ENCODE measurements at places on chromosomes 11 and 22.

- DNase-seq = no peak
Observed at GRCh38 chr11:25377466-25377865, 880.6 kb downstream of the LUZP2 start.

DNA sequence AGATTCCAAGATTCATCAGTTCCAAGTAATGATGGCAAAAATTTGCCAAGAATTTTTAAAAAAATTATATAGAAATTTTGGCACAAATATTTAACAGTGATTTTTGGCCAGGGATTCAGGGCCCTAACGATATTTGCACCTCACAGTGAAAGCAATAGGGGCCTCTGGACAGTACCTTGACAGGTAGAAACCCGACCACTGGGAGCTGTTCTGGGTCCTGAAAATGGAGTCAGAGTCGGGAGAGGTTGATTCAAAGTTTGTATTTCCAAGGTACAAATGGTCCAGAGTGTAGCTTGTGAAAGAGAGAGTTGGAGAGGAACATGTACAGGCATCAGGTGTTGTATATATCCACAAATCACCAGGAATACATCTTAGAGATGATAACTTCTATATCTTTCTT lies 41.6 kb downstream of the MRGPRX2 start:
- DNase-seq = no peak

- DNase-seq = no peak
Observed at GRCh38 chr11:68569357-68569756, 108.8 kb downstream of the PPP6R3 start.

GRCh38 chr11:85809863-85810262 lies 1.1 kb downstream of the SYTL2 start:
- DNase-seq = no peak

GRCh38 chr11:104146421-104146820 lies 17.5 kb downstream of the PDGFD start:
- no peak for DNase-seq

DNA sequence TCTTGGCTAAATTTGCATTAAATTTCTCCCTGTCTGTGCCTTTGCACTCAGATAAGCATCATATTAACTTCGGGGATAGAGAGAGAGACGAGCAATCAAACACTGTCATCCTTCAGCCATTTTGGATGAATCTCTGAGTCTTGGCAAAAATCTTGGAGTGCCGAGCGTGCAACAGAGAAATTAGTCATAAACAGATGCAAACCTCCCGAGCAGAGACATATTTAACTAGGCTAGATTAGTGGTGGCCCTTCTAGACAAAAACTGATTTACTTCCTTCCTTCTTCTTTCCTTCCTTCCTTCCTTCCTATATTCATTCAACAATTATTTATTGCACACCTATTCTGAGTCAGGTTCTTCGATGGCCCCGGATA lies 114.4 kb upstream of the BLID start:
- no peak for DNase-seq
